Activated CD4-positive, alpha-beta T cell treated with anti-CD3 and anti-CD28 coated beads, Interleukin-2, amount 10 ng/mL, durations not matched to agents 24 days and 14 days (primary cell): ENCODE measurements at places on chromosomes 1 and 21. TPM values are rescaled to one million over a fixed set of nuclear protein-coding genes. Genes with fewer than 3 reads are reported as not detected.

The MTARC1 gene
- not detected in 2 replicates for total RNA-seq

The CCDC190 gene
- not detected in 2 replicates for total RNA-seq

The FNDC5 gene
- not detected in 2 replicates for total RNA-seq

The SHISAL2A gene
- 4.8 and 5.0 TPM in 2 replicates for total RNA-seq

The MTARC2 gene
- total RNA-seq, result not detected in 2 replicates

The TMEM125 gene
- not detected in 2 replicates for total RNA-seq

The IFFO2 gene
- total RNA-seq, result 32.3 and 36.8 TPM in 2 replicates

The ECM1 gene
- total RNA-seq, result 1.5 and 2.4 TPM in 2 replicates

The DNAI4 gene
- total RNA-seq, result 0.26 and 2.7 TPM in 2 replicates

The PAPPA2 gene
- 0.02 TPM in 1 of 2 replicates, not detected in the other for total RNA-seq

The NUDT4B gene
- total RNA-seq, result 0.36 and 0.47 TPM in 2 replicates

The RXRG gene
- not detected in 2 replicates for total RNA-seq

The NPPA gene
- not detected in 2 replicates for total RNA-seq

DNA sequence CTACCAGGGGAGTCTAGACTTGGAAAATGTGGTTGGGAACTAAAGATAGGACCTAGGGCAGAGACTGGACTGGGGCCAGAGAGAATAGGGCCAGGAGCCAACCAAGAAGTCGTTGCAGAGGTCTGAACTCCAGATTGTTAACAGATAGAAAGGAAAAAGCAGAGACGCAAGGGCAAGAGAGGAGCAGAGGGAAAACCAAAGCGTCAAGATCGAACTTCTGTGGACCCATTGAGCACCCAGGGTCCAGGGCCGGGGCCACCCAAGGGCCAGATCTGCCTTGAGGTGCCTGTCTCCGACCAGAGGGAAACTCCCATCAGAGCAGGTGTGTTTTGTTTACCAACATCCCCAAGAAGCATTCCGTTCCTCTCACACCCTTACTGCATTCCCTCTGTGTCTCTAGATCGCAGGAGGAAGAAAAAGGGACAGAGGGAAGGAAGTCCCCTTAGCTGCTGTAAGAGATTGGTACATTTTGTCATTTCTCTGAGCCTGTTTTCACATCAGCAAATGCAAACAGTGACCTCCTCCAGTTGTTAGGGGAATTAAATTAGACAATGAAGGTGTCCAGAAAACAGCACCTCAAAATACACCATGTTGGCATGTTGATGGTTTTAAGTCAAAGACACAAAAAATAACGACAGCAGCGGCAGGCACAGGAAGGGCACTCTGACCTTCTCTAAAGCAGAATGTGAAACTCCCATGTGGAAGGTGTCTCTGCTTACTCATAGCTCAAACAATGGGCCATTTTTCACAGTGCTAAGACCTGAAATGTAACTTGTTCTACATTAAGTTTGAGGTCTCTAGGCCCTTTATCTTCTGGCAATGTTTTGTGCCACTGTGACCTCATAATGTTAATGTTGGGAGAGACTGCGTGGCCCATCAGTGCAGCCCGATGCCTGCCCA, 105.8 kb upstream of the RAB4A start:
- H3K4me1 ChIP-seq, result peaks cover 6% of the 10 kb centered on the region
- no peaks in the 10 kb centered on the region for H3K36me3 ChIP-seq
- H3K27me3 ChIP-seq, result peaks cover 10% of the 10 kb centered on the region
- H3K27ac ChIP-seq, result no peak overlapping the region
- H3K4me3 ChIP-seq, result no peak overlapping the region

GRCh38 chr1:219359126-219359525, 185.4 kb downstream of the LYPLAL1 start:
- no peak overlapping the region for H3K4me3 ChIP-seq
- no peaks in the 10 kb centered on the region for H3K27me3 ChIP-seq
- no peak overlapping the region for H3K27ac ChIP-seq
- H3K36me3 ChIP-seq, result no peaks in the 10 kb centered on the region
- DNase-seq, result no peak

DNA sequence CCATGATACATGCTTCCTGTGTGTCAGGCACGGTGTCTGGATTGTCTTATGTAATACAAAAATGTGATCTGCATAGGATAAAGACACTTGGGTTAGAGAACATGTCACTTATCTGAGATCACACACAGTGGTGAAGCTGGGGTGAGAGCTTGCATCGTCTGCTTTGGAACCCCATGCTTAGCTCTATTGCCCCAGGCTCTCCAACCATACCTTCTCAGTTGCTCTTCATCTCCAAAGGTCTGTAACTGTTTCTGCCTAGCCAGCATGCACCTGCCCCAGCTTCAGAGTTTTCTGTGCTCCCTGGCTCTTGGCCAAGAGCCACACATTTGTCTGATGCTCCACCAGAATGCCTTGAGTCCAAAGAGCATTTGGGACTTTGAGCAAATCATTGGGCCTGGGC, 93.9 kb upstream of the COG2 start:
- H3K27ac ChIP-seq, result no peak overlapping the region
- no peak overlapping the region for H3K4me3 ChIP-seq
- peaks cover 3% of the 10 kb centered on the region for H3K27me3 ChIP-seq
- no peaks in the 10 kb centered on the region for H3K36me3 ChIP-seq
- peak; percentile 40 for DNase-seq

- DNase-seq, result peak; percentile 28
- H3K36me3 ChIP-seq, result no peaks in the 10 kb centered on the region
- H3K27me3 ChIP-seq, result peaks cover 12% of the 10 kb centered on the region
Observed at GRCh38 chr1:87464022-87464490, 135.4 kb downstream of the LMO4 start.

DNA sequence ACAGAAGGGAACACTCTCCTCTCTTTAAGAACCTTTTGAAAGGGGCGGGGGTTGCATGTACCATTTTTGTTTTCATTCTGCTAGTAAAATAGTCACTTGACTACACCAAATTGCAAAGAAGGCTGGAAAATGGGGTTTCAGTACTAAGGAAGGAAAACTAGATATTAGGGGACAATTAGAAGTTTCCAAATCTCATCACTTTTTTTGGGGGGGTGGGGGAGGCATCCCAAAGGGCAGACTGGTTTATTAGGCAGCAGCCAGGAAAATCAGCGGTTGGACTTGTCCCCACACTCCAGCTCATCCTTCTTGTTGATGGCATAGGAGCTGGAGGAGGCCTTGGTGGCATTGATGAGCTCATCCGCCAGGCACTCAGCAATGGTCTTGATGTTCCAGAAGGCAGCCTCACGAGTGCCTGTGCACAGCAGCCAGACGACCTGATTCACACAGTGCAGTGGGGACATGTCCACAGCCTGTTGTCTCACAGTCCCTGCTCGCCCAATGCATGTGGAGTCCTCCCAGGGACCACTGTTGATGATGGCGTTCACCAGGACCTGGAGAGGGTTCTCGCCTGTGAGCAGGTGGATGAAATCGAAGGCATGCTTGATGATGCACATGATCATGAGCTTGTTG, 1.7 kb upstream of the TMEM50B start:
- no peaks in the 10 kb centered on the region for H3K36me3 ChIP-seq
- peaks cover 15% of the 10 kb centered on the region for H3K4me1 ChIP-seq
- peaks cover 14% of the 10 kb centered on the region for H3K27me3 ChIP-seq
- DNase-seq, result no peak

DNA sequence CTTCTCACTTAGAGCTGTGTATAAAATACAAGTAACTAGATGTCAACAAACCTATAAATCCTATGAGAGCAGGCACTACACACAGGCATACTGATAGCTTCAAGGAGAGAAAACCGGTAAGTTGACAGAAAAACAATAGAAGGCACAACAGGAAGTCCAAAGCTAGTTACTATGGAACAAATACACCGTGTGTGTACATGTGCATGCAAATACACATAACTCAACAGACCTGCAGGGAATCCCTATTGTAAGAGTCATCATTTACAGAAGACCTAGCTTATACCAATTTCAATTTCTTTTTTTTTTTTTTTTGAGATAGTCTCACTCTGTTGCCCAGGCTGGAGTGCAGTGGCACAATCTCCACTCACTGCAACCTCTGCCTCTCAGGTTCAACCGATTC, 26.3 kb downstream of the JAK1 start:
- H3K4me3 ChIP-seq, result no peak overlapping the region
- H3K36me3 ChIP-seq, result peaks cover 16% of the 10 kb centered on the region
- no peaks in the 10 kb centered on the region for H3K27me3 ChIP-seq
- no peak overlapping the region for H3K27ac ChIP-seq
- no peak for DNase-seq
- peaks cover 24% of the 10 kb centered on the region for H3K4me1 ChIP-seq

- peaks cover 28% of the 10 kb centered on the region for H3K27me3 ChIP-seq
- no peak for DNase-seq
- H3K4me1 ChIP-seq, result no peaks in the 10 kb centered on the region
Observed at GRCh38 chr1:200849430-200849829, 23.4 kb upstream of the GPR25 start.

DNA sequence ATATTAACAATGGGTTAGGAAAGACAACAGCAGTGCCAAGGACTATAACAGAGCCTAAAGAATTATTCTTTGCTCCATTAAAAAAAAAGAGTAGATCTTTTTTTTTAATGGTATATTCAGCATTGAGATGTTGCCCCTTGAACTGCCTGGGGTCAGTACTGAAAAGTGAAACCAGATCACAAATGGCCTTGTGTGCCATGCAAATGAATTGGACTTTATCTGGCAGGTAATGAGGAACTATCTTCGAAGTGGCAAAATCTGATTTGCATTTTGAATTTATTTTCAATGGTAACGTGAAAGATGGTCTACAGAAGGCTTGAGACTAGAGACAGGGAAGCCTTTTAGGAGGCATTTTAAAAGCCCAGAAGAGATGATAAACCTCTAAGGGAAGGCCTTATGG, 21.4 kb upstream of the PKN2 start:
- no peak for DNase-seq
- H3K27me3 ChIP-seq, result peaks cover 10% of the 10 kb centered on the region
- H3K4me3 ChIP-seq, result no peak overlapping the region
- H3K36me3 ChIP-seq, result no peaks in the 10 kb centered on the region

GRCh38 chr1:244187310-244187709, 136.2 kb downstream of the ZBTB18 start:
- H3K27me3 ChIP-seq, result no peaks in the 10 kb centered on the region
- no peaks in the 10 kb centered on the region for H3K36me3 ChIP-seq
- H3K4me3 ChIP-seq, result no peak overlapping the region

- H3K4me1 ChIP-seq, result peaks cover 61% of the 10 kb centered on the region
- DNase-seq, result peak; percentile 83
- no peaks in the 10 kb centered on the region for H3K27me3 ChIP-seq
- peak overlapping the region; percentile 75 for H3K27ac ChIP-seq
- H3K4me3 ChIP-seq, result peak overlapping the region; percentile 31
Observed at GRCh38 chr1:168512864-168513595, 30.8 kb downstream of the XCL2 start.

- no peak for DNase-seq
- no peaks in the 10 kb centered on the region for H3K36me3 ChIP-seq
- no peaks in the 10 kb centered on the region for H3K4me1 ChIP-seq
- H3K27ac ChIP-seq, result no peak overlapping the region
Observed at GRCh38 chr1:147809236-147809635, 48.8 kb upstream of the GJA5 start.

DNA sequence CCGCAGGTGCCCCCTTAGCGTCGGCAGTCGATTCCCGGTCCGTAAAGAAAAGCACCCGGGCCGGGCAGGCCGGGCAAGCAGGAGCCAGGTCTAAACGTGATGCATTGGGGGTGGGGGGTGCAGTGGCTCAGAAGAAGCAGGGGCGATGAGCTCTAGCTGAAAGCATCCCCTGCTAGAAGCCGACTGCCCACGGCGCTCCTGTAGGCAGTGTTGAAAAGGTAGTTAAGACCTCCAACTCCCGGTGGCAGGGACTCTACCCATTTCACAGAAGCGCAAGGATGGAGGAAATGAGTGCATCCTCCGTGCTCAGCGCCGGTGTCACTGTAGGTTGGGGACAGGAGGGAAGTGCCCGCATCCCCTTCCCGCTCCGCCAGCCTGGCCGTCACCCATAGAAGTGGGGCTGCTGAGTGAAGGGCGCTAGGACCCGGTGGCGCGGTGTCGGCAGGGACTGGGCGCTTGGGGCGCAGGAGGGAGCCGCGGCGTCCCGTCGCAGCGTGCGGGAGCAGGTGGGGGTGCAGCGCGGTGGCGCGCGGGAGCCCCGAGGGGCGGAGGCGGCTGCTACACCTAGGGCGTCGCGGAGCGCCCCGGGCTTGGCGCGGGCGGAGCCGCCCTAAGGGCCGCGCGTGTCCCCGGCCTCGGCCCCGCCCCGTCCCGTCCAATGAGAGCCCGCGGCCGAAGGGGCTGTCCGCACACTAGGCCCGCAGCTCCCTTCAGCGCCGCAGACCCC, at the start of gene WNT2B:
WNT2B (plus strand) TSS at position 688 of the 727 bp plus-strand sequence. CDS start 298 bp downstream, outside the sequence.
- H3K36me3 ChIP-seq, result no peaks in the 10 kb centered on the region
- peaks cover 57% of the 10 kb centered on the region for H3K27me3 ChIP-seq
- peak within 1 kb of the TSS; percentile 82 for H3K4me3 ChIP-seq
- peaks cover 8% of the 10 kb centered on the region for H3K4me1 ChIP-seq

DNA sequence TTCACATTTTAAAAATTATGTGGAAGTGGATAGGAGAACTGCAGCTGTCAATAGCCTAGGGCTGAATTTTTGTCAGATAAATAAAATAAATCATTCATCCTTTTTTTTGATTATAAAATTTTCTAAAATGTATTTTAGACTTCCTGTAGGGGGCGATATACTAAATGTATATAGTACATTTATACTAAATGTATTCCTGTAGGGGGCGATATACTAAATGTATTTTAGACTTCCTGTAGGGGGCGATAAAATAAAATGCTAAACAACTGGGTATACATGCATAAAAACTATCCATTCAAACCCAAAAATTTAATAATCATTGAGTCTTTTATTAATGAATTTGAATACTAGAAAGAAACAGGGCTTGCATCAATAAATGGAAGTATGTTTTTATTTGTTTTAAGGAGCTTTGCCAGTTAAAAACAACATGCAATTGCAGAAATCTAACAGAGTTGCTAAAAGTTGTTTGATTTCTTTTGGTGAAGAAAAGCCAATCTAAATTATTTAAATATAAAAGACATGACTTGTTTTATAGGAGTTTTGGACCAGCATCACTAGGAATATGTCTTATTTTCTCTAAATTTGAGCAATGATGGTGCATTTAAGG, 31.4 kb downstream of the CLCA1 start:
- H3K27ac ChIP-seq, result no peak overlapping the region
- H3K4me3 ChIP-seq, result no peak overlapping the region
- no peaks in the 10 kb centered on the region for H3K36me3 ChIP-seq

DNA sequence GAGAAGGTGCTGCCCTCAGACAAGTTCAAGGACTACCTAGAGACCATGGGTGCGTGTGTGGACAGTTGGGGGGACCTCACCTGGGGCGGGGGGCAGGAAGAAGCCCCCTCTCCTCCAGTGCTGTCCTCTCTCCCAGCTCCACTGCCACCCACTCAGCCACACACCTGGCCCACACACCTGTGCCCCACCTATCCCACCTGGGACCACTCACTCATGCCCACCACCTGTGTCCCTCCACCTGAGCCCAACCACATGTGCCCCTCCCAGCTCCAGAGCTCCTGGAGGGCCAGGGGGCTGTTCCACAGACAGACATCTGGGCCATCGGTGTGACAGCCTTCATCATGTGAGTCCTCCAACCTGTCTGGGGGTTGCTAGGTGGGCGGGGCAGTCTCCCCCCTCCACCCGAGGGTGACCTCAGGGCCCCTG, 29.0 kb downstream of the TRIM11 start:
- H3K4me1 ChIP-seq, result peaks cover 6% of the 10 kb centered on the region
- no peaks in the 10 kb centered on the region for H3K36me3 ChIP-seq
- no peak for DNase-seq
- H3K4me3 ChIP-seq, result peak overlapping the region; percentile 22
